ENCODE measurements at places on chromosomes 3 and 15. TPM values are rescaled to one million over a fixed set of nuclear protein-coding genes. Genes with fewer than 3 reads are reported as not detected.
A peak's percentile ranks its signal among the peaks of the same experiment; 100 is the strongest.

Gene RNU5B-1
- 30.4 TPM for total RNA-seq

Gene VILL
- 6.1 TPM for total RNA-seq

DNA sequence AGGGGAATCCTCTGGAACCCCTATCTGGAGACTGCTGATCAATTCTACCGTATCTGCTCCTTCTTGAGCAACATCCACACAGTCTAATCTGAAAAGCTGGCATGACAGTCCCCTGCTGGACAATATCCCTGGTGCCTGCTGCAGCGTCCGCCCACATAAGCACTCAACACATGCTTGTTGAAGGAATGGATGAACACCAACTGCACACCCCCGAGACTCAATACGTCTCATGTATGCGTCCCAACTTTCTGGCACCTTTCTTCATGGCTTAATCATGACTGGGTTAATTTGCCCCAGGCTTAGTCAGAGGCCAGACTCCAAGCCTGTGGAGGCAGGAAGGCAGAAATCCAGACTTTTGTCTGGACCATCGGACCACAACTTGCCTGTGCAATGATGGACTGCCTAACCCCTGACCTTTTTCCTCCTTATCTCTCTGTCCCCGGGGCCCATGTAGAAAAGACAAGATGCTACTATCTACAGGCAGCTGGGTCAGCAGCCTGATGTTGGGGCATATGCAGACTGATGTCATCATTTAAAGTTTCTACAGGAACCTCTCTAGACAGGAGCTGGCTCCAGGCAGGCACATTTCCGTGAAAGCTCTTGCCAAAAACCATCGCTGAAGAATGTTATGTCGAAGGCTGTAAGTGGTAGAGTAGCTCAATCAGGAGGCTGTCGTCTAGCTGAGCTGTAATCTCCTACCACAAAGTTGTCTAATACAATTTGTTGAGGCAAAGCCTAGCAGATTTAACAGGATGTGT, 114.1 kb upstream of the TPM1 start:
- peak; percentile 36 for ATAC-seq

Gene GOLGA6D
- total RNA-seq = not detected

Gene COMMD4
- total RNA-seq = 40.1 TPM

DNA sequence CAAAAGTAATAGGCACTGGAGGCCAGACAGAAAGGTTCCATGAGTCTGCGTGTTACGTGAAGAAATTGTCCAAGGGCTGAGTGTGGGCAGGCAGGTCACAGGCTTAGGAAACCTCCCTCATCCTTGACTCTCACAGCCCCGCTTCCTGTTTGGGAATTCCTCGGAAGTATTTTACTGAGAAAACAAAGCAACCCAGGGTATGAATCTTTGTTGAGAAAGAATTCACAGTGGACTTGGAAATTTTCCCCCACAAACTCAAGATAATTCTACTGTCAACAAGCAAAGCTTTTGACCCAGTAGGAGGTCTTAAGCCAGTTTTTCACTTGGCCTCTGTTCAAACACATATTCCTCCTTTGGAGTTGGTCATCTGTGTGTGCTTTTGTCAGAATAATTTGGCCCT, 377.1 kb upstream of the TPM1 start:
- no peak for ATAC-seq
